ENCODE measurements at places on chromosomes 16 and 17.

DNA sequence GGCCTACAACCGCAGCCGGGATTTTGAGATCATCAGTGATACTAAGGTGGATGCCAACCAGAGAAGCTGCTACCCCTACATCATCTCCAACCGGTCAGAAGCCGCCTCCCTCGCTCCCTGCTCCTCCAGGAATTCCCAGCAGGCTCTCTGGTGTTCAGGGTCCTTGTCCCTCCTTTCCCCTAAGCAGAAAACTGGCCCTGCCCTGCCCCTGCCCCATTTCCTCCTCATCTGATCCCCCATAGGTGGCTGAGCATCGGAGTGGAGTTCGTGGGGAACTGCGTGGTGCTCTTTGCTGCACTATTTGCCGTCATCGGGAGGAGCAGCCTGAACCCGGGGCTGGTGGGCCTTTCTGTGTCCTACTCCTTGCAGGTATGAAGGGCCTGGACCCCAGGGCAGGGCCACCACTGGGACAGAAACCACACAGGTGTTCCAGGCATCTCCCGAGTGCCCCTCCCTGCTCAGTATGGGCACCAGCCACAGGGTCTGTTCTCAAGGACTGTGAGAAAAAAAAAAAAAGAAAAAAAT lies 29.8 kb downstream of the ANKRD40 start:
- no peak for DNase-seq

DNA sequence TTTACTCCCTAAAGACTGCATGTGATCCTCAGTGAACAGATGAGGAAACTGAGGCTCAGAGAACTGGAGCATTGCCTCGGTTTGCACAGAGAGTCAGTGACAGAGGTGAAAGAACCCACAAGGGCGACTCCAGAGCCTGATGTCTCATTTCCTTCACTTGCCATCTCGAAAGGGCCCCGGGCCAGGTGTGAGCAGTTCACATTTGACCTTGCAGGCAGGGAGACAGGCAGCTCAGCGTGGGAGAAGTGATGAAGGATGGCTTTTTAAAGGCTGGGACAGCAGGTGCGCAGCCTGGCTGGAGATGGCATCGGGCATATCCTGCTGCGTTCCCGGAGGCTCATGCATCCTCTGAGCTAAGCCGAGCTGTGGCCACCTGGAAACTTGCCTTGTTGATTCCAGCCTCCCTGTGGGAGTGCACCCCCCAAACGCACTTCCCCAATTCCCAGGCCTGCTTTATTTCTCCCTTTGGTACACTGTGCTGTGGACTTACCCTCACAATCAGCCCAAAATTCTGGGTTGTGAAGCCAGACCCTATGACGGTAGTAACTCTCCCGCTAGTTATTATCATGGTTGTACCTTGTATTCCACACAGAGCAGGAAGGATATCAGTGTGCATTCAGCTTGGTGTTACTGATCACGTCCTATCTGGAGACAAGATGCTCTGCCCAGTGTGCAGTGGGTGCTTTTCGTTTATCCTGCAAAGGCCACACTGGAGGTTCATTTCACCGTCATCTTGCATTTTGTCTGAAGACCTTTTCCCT lies 753.2 kb upstream of the EEF2KMT start:
- no peak for DNase-seq

DNA sequence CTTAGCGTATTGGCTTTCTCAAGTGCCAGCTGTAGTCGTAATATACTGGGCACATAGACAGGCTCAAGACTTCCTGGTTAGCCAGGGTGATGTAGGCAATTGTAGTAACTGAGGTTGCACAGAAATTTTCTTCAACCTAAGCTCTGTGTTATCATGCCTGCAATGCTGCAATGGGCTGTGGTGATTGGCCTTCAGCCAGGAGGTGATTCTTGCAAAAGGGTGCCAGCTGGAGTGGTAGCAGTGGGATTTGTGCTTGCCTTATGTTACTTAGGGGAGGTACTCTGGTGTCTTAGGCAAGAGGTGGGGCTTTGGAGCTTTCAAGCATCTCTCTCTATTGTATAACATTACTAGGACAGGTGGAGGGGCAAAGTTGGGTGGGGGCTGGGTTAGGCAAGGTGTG lies 495.1 kb downstream of the CDH11 start:
- DNase-seq = no peak

- DNase-seq = no peak
Measured at GRCh38 chr17:40321961-40322357, 13.0 kb downstream of the RARA start.

GRCh38 chr16:20901436-20902112 lies 1.0 kb downstream of the LYRM1 start:
- DNase-seq = no peak

GRCh38 chr17:10812674-10813073 lies 8.8 kb upstream of the TMEM238L start:
- no peak for DNase-seq

DNA sequence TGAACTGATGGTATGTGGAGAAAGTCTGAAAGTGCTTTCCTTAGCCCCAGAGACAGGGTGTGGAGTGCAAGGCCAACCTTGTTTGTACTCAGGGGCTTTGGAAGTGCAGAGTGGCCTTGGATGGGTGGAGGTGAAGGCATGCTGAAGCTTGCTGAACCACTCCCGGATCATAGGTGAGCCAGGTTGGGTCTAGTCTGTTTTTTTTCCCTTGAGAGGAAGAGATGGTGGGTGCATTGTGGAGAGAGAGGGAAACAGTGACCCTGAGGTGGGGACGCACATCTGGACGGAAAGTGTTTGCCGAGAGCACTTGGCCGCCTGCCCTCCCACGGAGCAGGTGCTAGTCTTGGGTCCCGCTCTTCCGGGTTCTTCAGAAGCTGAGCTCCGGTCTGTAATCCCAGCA lies 12.5 kb downstream of the ABAT start:
- no peak for DNase-seq

- DNase-seq = no peak
Measured at GRCh38 chr17:80843741-80844156, 147.9 kb upstream of the CHMP6 start.

DNA sequence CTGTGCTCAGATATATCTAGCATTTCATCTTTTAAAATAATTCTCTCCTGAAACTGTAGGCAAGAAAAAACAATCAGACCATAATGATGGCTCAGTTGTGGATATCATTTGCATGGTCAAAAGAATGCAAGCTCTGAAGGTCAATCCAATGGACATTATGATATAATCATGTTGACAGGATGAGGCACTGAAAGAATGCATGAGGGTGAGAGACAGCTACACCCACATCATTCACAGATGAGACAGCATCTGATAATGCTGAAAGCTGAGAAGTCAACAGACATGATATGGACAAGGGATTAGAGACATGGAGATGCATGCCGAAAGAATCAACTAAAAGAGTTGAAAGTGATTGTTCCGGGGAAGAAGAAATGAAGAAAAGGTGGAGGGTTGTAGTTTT lies 346.4 kb upstream of the CDH5 start:
- DNase-seq = no peak

DNA sequence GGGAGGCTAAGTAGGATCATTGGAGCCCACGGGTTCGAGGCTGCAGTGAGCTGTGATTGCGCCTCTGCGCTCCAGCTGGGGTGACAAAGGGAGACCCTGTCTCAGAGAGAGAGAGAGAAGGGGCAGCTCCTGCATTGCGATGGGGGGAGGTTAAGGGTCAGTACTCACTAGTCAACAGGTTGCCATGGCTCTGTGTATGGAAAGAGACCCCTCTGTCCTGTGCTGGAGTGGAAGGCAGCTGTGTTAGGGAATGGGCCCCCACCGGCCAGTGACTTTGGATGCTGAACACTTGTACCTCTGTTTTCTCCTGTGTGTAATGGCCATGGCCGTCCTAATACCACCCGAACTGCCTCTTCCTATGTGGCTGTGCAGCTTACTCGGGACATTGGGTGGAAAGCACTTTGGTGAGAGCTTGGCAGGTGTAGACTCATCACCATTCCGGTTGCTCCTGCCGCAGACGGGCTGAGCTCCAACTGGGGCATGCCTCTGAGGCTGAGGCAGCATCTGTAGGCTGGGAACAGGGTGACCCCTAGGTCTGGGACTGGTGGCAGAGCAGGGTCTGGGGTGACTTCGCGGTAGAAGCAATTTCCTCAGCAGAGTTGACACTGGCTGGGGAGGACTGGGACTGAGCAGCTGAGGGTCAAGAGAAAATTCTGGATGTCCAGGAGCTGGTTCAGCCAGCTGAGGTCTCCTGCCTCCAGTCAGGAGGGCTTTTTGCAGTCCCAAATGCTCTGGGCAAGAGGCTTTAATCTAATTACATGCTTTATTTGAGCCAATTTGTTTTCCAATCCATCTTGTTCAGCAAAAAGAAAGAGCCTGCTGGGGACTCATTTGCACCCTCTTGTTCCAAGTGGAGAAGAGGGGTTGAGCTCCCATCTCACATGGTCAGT lies 184.5 kb downstream of the NTN1 start:
- DNase-seq = no peak

All from T-helper 9 cell (primary cell).